Germinal center (tissue), 1 donor: ENCODE measurements at places on chromosomes 11 and 22.

- no peak for DNase-seq
Measured at GRCh38 chr11:73189723-73190556, 28.1 kb upstream of the P2RY2 start.

DNA sequence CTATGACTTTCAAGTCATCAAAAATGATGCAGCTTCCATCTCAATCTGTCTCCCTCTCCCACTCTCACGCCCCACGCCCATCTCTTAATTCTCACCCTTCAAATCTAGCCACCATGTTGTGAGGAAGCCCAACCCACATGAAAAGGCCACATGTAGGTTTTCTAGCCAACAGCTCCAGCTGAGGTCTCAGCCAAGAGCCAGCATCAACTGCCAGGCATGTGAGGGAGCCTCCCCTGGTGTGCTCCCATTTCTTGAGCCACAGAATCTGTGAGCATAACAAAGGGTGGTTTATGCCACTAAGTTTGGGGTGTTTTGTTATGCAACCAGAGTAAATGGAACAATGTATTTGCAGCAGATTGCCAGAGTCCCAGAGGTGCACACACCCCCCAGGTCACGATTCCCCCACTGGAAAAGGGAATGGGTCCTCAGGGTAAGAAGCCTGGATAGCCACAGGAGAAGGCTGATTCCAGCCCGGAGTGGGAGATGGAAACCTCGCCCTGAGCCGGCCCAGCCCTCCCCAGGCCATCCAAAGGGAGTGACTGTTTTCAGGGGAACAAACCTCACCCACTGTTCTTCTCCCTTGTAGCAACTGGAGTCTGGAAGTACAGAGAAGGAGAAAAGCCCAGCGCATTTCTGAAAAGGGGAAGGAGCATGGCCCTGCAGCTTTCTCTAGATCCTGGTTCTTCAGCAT, 20.0 kb upstream of the LINC01488 start:
- no peak for DNase-seq

- DNase-seq, result no peak
Measured at GRCh38 chr22:50316114-50317065, 8.9 kb upstream of the PLXNB2 start.

GRCh38 chr22:30720263-30720837, 25.7 kb downstream of the OSBP2 start:
- DNase-seq, result no peak

DNA sequence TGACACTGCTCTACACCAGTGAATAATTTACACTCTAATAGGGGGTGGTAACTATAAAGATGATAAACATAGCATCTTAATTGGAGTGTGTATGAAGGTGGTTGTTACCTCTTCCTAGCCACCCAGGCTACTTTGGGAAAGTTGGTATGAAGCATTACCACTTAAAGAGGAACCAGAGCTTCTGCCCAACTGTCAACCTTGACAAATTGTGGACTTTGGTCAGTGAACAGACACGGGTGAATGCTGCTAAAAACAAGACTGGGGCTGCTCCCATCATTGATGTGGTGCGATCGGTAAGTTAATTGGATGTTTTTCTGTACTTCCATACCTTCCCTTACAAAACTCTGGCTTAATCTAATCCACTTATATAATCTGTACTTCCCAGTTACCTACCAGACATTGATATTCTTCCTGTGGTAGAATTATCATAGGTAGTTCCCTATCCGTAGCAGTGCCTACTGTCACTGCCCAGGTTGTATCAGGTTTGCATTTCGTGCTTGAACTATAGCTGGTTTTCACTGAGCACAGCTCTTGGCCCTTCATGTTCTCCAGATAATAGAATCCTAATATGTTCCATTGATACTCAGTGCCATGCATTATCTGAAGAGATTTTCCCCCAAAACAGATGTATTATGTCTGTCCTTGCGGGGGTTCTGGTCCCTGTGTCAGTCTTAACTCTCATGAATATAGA, 2.2 kb downstream of the RPL27A start:
- no peak for DNase-seq

- no peak for DNase-seq
Measured at GRCh38 chr22:45039133-45039532, 29.3 kb upstream of the PHF21B start.

DNA sequence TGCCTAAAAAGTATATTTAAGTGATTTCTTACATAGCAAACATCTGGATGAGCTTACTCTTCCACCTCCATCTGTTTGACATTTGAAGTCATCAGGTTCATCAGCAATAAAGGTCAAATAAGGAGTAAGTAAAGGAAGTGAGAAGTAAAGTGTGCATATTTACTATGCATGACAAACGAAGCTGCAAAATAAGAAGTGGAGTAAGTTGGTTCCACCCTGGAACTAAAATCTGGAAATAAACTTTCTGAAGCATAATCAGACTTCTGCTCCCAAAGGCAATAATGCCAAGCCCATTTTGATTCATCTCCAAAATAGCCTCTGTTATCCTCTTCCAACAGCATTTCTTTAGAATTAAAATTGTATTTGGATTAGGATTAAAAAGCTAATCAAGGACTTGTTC, 8.4 kb upstream of the FIBIN start:
- no peak for DNase-seq

DNA sequence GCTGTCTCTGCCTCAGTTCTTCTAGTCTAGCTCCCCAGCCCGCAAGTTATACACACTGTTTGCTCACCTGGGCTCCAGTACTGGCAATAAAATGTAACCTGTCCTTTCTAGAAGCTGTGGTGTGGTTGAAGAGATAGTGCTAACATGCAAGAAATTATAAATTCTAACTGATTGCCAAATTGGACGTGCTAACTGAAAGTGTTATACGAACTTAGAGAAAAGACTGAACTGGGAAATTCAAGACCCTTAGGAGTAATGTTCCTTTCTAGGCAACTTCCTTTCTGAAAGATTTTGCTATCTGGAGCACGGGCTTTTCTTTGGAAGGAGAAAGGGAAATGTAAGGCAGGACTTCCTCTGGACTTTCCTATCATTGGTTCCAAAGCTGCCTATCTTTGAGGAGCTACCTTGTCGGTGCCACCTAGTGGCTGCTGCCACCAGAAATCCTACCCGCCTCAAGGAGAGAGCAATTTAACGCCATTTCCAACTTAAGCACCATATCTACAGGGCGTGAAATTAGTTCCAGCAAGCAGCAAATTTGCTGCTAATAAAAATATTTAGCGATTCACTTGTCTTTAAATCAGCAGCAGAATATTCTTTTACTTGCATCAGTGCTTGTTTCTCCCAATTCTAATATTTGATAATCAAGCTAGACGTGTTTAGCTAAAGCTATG, 12.7 kb upstream of the TMEM218 start:
- peak; percentile 58 for DNase-seq

GRCh38 chr11:113204280-113204679, 110.1 kb upstream of the TTC12 start:
- no peak for DNase-seq

DNA sequence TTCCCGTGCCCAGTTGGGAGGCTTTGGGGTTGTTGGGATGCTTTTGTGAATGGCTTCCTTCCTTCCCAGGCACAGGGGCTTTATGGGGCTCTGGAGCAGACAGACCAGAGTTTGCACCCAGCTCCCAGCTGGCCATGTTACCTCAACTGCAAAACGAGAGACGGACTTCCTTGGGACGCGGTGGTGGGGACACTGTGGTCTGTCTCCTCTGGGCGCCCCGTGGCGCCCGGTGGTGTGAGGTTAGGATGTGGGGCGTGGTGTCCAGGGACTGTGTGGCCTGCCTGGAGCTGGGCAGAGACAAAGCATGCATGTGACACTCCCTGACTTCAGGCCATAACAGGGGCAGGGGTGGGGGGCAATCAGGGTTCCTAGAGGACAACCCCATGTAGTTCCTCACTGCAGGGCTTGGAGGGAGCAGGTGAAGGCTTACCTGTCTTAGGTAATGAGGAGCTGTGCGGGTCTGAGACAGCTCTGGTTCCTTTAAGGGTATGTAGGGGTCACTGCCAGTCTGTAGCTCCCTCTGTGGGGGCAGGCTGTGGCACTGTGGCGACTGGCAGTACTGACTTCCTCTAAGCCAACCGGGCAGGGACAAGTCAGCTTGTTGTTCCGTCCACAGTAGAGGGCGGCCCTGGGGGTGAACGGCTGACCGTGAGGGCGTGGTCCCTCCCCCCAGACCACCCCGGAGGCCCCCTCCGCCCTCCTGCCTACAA, 14.4 kb downstream of the KCNQ1 start:
- DNase-seq, result no peak

DNA sequence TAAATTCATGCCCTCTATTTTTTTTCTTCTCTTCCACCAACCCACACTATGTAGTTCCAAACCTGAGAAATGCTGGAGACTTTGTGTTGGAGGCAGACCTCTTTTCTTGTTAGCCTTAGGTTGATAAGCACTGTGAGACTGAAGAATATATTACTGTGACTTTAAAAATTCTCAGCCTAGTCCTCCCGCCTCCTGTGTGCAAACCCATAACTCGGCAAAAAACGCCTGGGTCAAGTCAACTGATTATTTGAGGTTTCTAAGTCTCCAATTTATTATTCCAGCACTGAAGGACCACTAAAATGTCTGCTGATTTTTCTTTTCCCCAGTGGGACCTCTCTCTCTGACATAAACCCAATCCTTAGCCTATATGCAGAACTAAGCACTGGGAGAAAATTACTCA, 1946.0 kb upstream of the RAG2 start:
- no peak for DNase-seq

DNA sequence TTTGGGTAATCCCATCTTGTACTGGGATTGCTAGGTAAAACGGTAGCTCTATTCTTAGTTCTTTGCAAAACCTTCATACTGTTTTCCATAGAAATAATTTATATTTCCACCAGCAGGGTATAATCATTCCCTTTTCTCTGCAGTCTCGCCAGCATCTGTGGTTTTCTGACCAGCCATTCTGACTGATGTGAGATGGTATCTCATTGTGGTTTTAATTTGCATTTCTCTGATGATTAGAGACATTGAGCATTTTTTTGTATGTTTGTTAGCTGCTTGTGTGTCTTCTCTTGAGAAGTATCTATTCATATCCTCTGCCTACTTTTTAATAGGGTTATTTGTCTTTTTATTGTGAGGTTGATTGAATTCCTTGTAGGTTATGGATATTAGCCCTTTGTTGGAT, 220.9 kb downstream of the PGR start:
- DNase-seq, result no peak

DNA sequence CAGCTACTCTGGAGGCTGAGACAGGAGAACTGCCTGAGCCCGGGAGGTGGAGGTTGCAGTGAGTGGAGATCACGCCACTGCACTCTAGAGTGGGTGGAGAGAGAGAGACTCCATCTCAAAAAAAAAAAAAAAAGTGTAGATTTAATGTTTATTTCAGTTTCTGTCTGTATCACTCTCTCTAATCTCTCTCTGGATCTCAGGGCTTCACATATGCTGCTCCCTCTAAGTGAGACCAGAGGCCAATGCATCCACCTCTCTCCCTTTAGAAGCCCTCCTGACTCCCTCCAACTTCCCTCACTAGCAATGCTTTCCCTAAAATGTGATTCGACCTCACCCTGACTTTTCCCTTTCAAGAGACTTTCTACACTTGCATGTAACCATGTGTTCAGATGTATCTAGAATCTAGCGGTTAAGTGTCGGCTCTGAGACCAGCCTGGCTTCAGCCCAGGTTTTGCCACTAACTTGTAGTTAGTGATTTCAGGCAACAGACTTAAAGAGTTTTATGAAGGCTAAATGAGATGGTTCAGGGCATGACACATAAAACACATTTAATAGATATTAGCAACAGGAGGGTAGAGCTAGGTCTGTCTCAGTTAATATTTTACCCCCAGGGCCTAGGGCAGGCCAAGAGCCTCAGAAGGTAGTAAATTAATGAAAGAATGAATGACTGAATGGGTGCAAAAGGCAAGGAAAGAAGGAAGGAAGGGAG, 364.3 kb downstream of the LARGE1 start:
- no peak for DNase-seq

- no peak for DNase-seq
Measured at GRCh38 chr22:20793748-20794649, 20.1 kb downstream of the SERPIND1 start.

- no peak for DNase-seq
Measured at GRCh38 chr11:10122326-10123197, 171.5 kb downstream of the SBF2 start.

DNA sequence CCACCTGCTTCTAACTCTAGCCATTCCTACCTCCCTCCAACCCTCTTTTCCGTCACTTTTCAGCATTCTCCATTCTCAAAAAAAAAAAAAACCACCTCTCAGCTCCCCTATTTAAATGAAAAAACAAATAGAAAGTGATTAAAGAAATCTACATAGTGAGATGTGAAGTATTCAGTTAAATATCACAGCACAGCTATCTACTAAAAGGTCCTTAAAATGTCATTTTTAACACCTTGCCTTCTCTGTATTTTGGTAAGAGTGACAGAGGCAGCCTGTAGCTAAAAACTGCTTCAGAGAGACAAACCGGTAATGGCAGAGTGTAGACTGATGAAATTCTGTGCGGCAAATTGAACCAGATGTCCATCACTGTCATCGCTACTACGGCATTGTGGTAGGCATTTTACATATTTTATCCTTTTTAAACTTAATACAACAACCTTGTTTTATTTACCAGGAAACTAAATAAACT, 346 bp upstream of the ALG9 start:
- no peak for DNase-seq

DNA sequence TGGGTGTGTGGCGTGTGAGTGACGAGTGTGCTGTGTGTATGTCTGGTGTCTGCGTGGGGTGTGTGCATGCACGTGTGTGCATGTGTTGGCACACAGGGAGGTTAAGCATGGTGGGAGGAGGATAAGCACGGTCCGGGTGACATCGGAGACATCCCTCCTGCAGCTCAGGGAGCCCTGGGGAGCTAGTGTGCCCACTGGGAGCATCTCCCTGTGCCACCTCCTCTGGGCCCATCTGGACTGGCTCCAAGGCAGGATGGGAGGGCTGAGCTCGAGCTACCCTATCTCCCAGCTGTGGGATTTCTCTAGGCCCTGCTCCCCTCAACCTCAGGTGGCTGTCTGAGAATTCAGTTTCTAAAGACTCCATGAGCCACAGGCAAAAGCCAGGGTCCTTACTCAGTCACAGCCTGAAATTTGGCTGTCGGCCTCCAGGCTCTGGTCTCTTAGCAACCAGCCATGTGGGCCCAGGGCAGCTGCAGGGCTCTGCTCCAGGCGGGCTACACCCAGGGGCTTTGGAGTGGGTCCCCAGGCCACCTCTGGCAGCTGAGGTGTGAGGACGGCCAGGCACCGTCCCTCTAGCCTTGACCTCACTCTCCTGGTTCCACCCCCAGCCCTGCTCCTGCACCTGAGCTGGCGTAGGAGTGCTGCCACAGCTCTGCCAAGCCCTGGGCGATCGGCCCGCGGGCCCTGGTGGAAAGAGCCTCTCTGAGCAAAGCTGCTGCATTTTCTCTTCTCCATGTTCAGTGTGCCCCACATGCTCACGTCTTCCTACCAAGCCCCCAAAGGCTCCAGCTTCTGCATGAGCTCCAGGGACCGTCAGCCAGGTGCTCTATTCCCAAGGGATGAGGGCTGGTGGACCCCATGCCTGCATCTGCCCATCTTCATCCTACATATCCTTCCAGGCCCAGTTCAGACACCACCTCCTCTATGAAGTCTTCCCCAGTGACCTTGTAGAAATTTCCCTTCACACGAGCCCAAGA, 39.7 kb downstream of the RTL6 start:
- DNase-seq, result no peak
